Esophagus mucosa (tissue), 1 donor: ENCODE measurements at places on chromosomes 4 and X. TPM values are rescaled to one million over a fixed set of nuclear protein-coding genes. Genes with fewer than 3 reads are reported as not detected.

The KIT gene
- 5.0 TPM for total RNA-seq

The CCSER1 gene
- 1.2 TPM for total RNA-seq

The TNMD gene
- total RNA-seq = not detected

The SPIN3 gene
- total RNA-seq = 6.3 TPM
